ENCODE measurements at places on chromosomes 11 and 22.

GRCh38 chr22:19043121-19044085 lies 78.8 kb downstream of the DGCR2 start:
- DNase-seq = no peak

DNA sequence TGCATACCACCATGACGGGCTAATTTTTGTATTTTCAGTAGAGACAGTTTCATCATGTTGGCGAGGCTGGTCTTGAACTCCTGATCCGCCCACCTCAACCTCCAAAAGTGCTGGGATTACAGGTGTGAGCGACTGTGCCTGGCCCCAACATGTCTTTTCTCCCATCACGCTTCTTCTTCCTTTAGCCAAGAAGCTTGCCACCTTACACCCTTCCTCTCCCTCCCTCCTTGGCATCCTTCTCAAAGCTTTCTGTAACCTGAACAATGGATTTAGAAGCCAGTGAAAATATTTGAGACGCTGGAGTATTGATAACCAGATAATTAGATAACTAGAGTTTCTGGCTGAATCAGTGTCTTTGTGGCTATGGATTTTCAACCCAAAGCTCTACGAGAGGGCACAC lies 11.3 kb upstream of the NNMT start:
- no peak for DNase-seq

GRCh38 chr11:128567130-128567529 lies 20.2 kb downstream of the ETS1 start:
- no peak for DNase-seq

GRCh38 chr11:75516140-75516539 lies 9.6 kb downstream of the GDPD5 start:
- no peak for DNase-seq

DNA sequence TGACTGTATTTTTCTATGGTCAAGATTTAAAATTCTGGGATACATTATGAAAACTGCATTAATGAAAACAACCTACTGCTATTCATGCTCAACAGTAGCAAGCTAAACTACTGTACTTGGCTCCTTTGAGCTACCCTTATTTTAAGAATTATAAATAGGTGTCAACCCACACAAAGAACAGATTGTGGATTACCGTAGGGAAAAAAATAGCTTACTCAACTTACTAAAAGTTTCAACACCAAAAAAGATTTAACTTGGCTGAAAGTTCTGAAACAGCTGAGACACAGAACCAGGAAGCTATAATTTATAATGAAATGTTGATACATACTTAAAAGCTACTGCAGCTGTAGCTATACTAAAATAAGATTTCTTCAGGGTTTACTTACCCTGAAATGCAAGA lies 10.1 kb downstream of the LIN7C start:
- DNase-seq = no peak

DNA sequence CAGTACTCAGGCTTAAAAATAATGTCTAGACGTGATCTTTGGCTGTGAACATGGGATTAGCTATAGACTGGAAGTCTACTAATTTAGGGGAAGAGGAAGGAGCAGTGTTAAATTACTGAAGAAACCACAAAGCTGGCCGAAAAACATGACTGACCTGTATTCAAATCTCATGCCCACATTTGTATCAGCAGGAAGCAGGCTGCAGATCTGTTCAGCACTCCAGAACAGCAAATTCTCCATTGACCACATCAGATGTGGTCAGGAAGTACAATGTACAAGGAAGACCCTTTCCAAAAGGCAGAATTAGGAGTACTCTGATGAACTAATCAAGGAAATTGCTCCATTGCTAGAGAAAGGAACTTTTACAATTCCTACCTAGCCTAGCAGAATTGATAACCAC lies 31.7 kb downstream of the DCDC1 start:
- no peak for DNase-seq

DNA sequence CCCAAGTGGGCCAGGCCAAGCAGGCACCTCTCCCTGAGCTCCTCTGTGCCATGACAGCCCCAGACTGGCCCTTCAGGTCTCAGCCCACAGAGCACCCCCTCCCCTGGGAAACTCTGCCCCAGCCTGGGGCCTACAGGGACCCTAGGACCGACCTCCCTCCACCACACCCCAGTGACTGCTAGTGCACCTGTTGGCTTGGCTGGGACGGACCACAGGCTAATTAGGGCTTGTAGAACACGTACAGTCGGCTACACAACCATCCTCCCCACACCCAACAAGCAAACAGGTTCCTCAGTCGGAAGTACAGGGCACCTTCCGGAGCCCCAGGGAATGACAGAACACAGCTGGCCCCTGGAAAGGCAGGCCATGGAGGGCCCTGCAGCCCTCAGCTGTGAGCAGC lies 4.3 kb downstream of the SBF1 start:
- peak; percentile 77 for DNase-seq

- DNase-seq = no peak
Observed at GRCh38 chr11:100821198-100821597, 134.1 kb downstream of the ARHGAP42 start.

Measured in germinal center (tissue), 1 donor.